PC-3 (cell line): ENCODE measurements at places on chromosomes 16 and 17. TPM values are rescaled to one million over a fixed set of nuclear protein-coding genes. Genes with fewer than 3 reads are reported as not detected.

DNA sequence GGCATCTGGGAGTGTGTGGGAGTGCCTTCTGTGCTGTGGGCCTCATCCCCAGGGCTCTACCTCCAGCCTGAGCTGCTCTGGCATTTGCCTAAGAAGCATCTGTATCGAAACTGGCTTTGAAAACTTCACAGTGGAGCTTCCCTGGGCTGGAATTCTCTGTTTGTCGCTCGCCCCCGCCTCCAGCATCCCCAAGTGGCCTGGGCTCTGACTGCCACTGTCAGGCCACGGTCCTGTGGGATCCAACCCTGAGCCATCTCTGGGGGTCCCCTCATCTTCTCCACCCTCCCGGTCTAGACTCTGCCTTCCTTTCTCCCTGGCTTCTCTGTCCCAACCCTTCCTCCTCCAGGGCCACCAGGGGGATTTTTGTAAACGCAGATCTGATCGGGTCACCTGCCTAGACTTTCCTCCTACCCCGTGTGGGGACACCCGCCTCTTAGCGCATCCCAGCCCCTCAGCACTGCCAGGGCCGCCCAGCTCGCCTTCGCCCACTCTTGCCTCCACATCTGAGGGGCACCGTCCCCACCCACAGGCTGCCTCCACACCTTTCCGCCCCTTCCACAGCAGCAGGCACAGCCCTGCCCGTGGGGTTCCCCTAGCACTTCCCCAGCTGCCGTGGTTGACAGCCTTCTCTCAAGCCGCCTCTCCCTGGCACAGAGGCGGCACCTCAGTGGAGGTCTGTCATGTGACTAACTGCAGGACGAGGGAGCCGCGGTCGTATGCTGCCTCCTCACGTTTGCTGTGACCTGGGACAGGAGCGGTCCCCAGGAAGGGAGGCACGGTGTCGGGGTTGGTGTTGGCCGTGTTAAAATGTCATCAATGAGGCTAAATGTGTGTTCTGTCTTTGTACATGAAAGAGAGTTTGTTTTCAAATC is 12.0 kb downstream of the TBC1D24 start:
- no peaks in the 10 kb centered on the region for H3K4me1 ChIP-seq
- no peak overlapping the region for H3K27ac ChIP-seq
- H3K4me3 ChIP-seq = no peak overlapping the region

DNA sequence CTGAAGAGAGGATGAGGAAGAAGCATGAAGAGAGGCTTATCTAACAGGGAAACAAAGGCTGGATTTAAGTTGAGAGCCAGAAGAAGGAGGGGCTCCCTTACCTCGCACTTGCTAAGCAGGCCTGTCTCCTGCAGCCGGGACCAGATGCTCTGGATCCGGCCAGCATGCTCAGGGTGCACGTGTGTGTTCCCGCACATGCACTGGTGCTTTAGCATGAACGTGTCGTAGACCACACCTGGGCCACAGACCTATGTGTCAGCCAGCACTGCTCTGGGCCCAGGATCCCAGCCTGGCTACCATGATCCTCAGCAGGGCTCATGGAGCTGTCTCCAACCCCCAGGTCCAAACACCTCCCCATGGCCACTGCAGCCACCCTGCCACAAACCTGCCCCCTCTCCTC is 14.4 kb downstream of the G6PC3 start:
- no peaks in the 10 kb centered on the region for H3K27me3 ChIP-seq
- peaks cover 4% of the 10 kb centered on the region; the same call in 1 of the 2 replicates for H3K36me3 ChIP-seq
- H3K4me3 ChIP-seq = no peak overlapping the region
- DNase-seq = no peak
- H3K4me1 ChIP-seq = peaks cover 18% of the 10 kb centered on the region

- H3K36me3 ChIP-seq = no peaks in the 10 kb centered on the region
- no peak overlapping the region for H3K4me3 ChIP-seq
- H3K27ac ChIP-seq = no peak overlapping the region
- DNase-seq = no peak
Observed at GRCh38 chr17:62656446-62656845, 29.0 kb downstream of the MRC2 start.

- peak overlapping the region; percentile 95 for H3K27ac ChIP-seq
- H3K27me3 ChIP-seq = no peaks in the 10 kb centered on the region
- peak; percentile 54 for DNase-seq
- peak overlapping the region; percentile 88 for H3K4me3 ChIP-seq
- H3K4me1 ChIP-seq = peaks cover 27% of the 10 kb centered on the region
Observed at GRCh38 chr17:59838052-59838916, 54.5 kb downstream of the TUBD1 start.

DNA sequence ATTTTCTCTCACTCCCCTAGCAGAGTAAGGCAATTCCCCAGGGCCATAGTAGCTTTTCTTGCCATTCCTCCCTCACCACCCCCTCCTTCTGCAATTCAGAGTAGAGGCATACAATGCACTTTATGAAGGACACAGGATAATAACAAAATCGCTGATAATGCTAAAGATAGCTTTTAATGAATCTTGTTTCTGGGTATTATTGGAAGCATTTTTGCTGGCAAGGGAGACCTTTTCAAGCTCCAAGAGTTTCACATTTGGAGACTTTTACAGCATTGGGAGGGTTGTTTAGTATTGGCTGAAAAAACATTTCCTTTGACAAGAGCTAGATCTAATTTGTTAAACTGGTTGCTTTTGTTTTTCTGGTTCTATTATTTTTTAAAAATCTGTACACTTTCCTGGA is 573.0 kb upstream of the C16orf82 start:
- no peak overlapping the region for H3K27ac ChIP-seq
- no peaks in the 10 kb centered on the region for H3K4me1 ChIP-seq
- H3K4me3 ChIP-seq = no peak overlapping the region
- H3K36me3 ChIP-seq = no peaks in the 10 kb centered on the region
- no peak for DNase-seq

DNA sequence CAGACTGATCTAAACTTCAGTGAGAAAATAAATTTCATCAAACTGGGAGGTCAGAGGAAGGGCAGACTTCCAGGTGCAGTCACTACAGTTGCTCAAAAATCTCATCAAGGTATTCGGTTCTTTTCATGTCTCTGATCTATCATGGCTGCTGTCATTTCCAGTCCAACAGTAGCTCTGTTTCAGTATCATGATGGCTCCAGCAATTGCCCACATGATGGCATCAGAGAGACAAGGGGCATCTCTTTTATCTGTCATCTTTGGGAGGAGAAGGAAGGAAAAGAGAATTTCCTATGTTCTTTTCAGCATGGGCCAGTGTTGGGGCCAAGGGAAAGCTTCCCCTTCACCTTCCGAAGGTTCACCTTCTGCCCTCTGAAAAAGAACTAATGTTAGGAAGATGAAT is 504.9 kb upstream of the HSBP1 start:
- no peak overlapping the region for H3K27ac ChIP-seq
- peaks cover 17% of the 10 kb centered on the region for H3K27me3 ChIP-seq
- no peaks in the 10 kb centered on the region for H3K36me3 ChIP-seq
- H3K4me3 ChIP-seq = no peak overlapping the region

The DRC3 gene
- 1.9 and 2.2 TPM in 2 replicates for total RNA-seq

DNA sequence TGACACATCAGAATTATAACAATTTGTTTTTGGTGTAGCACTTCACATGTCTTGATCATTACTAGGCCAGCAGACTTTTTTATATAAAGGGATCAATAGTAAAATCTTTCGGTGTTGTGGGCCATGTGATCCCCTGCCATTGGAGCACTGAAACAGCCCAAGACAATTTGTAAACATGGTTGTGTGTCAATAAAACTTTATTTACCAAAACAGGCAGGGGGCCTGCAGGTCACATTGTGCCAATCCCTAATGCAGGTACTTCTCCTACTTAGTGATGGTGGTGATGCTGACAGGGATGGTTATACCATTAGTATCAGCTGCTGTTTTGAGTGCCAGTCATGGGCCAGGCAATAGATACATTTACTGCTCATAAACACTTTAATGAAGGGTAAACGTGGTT is 319.9 kb downstream of the SNX29 start:
- no peak for DNase-seq
- no peak overlapping the region for H3K27ac ChIP-seq
- H3K4me1 ChIP-seq = no peaks in the 10 kb centered on the region
- H3K36me3 ChIP-seq = no peaks in the 10 kb centered on the region
- H3K27me3 ChIP-seq = no peaks in the 10 kb centered on the region

DNA sequence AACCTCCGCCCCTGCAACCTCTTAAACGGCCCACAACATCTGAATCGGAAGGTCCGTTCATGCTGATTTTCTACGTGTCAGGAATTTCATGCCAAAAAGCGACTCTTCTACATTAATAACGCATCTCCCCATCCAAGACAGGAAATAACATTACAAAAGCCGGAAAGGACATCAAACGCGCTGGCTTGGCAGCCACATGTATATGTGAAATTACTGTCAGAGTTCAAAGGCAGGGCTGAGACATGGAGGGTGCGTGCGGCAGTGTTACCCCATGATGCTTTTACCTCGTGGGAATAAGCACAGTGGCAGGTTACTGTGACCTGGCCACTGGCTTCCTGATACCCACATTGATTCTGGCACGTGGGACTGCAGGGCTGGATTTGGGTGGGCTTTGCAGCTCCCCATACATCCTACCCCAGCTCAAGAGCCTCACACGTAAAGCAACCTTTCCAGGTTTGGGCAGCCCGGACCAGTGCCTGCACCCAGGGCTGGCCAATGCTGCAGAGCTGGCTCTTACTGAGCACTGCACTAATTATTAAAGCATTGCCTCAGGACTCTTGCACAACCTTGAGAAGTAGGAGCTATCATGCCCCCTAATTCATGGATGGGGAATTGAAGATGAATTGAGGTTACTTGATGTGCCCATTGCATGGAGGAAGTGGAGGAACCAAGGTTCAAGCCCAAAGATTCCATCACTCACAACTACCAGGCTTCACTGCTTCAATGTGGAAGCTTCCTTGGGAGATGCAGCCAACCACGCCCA is 120.6 kb upstream of the FOXF1 start:
- DNase-seq = no peak
- H3K27me3 ChIP-seq = no peaks in the 10 kb centered on the region
- H3K36me3 ChIP-seq = no peaks in the 10 kb centered on the region
- H3K4me3 ChIP-seq = no peak overlapping the region
- no peaks in the 10 kb centered on the region for H3K4me1 ChIP-seq

The SBK1 gene
- total RNA-seq = 0.95 and 1.5 TPM in 2 replicates

- H3K36me3 ChIP-seq = no peaks in the 10 kb centered on the region
- H3K4me1 ChIP-seq = no peaks in the 10 kb centered on the region
- H3K27me3 ChIP-seq = no peaks in the 10 kb centered on the region
- no peak overlapping the region for H3K27ac ChIP-seq
Observed at GRCh38 chr17:29867643-29868181, 62.3 kb downstream of the SSH2 start.

The ANKFN1 gene
- not detected in 2 replicates for total RNA-seq

DNA sequence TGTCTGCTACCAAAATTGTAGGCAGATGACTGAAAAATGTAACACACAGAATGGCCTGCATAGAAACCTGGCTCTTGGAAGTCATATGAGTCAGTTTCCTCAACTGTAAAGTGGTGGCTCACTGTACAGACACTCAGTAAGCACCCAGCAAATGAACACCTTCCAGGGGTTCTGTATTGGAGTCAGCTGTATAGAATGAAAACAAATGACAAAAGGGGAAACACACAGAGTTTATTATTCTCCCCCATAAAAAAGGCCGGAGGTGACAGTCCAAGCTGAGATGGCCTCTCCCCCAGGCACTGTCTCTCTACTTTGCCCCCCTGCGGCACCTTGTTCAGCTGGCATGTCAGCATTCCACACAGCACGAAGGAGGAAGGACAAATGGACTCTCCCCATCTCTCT is 6.2 kb upstream of the MEOX1 start:
- no peaks in the 10 kb centered on the region for H3K27me3 ChIP-seq
- H3K36me3 ChIP-seq = no peaks in the 10 kb centered on the region
- DNase-seq = peak; percentile 73
- no peak overlapping the region for H3K27ac ChIP-seq
- H3K4me1 ChIP-seq = peaks cover 33% of the 10 kb centered on the region
- no peak overlapping the region for H3K4me3 ChIP-seq

The LPCAT2 gene
- 8.0 and 15.0 TPM in 2 replicates for total RNA-seq

The RUNDC3A gene
- total RNA-seq = 0.29 and 1.4 TPM in 2 replicates

GRCh38 chr17:34254651-34255380 is at the start of gene CCL2:
Gene CCL2, plus strand, starts transcription at chr17:34255285. Its CDS starts 65 bp downstream, at chr17:34255350.
- no peaks in the 10 kb centered on the region for H3K36me3 ChIP-seq
- no peaks in the 10 kb centered on the region for H3K27me3 ChIP-seq
- H3K4me1 ChIP-seq = no peaks in the 10 kb centered on the region
- no peak within 1 kb of the TSS for H3K27ac ChIP-seq
- DNase-seq = no peak

The CACNG5 gene
- total RNA-seq = not detected in 2 replicates

The MC1R gene
- total RNA-seq = 4.2 and 6.1 TPM in 2 replicates

The TP53TG3B gene
- not detected in 2 replicates for total RNA-seq

The ZNF23 gene
- total RNA-seq = 6.6 and 7.5 TPM in 2 replicates

DNA sequence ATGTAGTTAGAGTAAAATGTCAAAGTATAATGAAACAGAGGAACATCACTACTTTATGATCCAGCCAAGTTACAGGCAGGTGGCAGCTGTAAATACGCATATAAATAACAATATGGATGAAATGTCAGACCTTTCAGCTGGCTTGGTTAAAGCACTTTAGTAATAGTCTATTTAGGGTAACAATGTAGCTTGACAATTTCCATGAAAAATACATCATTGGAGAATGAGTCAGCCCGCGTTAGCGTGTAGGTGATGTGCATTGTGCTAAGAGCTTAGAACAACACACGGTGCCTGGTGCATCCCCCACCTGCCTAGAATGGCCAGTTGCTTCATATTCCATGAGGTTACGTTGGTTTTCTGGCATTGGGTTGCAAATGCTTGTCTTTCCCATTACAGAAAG is 119.4 kb downstream of the RBFOX1 start:
- H3K36me3 ChIP-seq = no peaks in the 10 kb centered on the region
- no peaks in the 10 kb centered on the region for H3K27me3 ChIP-seq
- no peaks in the 10 kb centered on the region for H3K4me1 ChIP-seq
- no peak overlapping the region for H3K27ac ChIP-seq
- no peak overlapping the region for H3K4me3 ChIP-seq

The RGS9 gene
- total RNA-seq = 2.7 and 3.4 TPM in 2 replicates

- no peak overlapping the region for H3K27ac ChIP-seq
- H3K4me1 ChIP-seq = no peaks in the 10 kb centered on the region
- H3K36me3 ChIP-seq = no peaks in the 10 kb centered on the region
- no peak for DNase-seq
- H3K27me3 ChIP-seq = no peaks in the 10 kb centered on the region
Observed at GRCh38 chr16:80176114-80176513, 364.7 kb upstream of the DYNLRB2 start.

DNA sequence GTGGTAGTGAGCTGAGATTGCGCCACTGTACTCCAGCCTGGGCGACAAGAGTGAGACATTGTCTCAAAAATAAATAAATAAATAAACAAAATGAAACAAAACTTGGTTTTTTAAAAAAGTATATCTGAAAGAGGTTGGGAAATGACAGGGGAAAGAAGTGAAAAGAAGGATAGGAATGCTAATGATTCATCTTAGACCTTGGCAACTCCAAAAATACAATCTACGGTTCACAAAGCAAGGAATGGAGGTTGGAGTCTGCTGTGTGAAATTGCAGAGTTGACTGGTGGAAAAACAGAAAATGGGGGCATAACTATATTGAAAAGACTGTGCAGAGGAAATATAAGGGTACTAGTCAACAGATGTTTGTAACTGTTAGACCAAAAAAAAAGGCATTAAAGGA is 40.0 kb upstream of the CD300E start:
- H3K27ac ChIP-seq = no peak overlapping the region
- H3K4me1 ChIP-seq = no peaks in the 10 kb centered on the region
- no peak overlapping the region for H3K4me3 ChIP-seq
- H3K27me3 ChIP-seq = peaks cover 81% of the 10 kb centered on the region
- no peak for DNase-seq

- no peaks in the 10 kb centered on the region for H3K36me3 ChIP-seq
- no peak overlapping the region for H3K4me3 ChIP-seq
- H3K4me1 ChIP-seq = no peaks in the 10 kb centered on the region
- H3K27me3 ChIP-seq = peaks cover 68% of the 10 kb centered on the region
- H3K27ac ChIP-seq = no peak overlapping the region
Observed at GRCh38 chr17:12666718-12667117, 1.0 kb downstream of the MYOCD start.
